ENCODE measurements at places on chromosomes 4 and X.

GRCh38 chr4:107018344-107018735, 17.8 kb downstream of the DKK2 start:
- DNase-seq = no peak

DNA sequence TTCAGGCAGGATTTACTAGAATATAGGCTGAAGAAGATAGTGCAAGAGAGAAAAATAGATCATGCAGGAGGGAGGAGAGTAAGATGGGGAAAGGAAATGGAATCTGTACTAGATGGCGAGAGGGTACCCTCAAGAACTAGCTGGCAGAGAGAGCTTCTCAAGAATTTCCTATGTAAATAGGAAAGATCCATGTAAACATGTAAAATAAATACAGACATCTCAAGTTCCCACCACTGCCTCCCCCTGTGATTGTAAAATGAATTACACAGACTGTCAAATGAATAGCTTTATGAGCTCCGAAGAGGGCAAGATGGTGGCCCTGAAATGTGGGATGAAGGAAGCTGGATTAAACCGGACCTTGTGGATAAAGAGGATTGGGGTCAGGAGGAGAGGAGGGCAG, 178.0 kb downstream of the PALLD start:
- DNase-seq = no peak

DNA sequence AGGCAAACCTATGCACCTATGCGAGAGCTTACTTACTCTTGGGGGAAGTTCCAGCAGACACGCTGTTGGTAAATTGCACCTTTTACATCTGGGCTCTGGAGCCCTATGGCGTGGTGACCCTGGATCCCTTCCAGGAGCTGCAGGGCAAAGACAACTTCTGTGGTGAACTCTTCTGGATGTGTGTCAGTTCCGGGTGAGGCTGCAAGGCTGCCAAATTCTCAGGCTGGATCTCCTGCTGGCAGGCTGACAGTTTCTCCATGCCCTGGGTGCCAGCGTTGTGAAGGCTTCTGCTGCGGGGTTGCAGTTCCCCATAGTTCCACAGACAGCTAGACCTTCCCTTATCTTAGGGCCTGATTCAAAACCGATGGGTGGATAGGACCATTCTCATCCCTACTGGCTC, 37.9 kb downstream of the RAP2C start:
- no peak for DNase-seq

DNA sequence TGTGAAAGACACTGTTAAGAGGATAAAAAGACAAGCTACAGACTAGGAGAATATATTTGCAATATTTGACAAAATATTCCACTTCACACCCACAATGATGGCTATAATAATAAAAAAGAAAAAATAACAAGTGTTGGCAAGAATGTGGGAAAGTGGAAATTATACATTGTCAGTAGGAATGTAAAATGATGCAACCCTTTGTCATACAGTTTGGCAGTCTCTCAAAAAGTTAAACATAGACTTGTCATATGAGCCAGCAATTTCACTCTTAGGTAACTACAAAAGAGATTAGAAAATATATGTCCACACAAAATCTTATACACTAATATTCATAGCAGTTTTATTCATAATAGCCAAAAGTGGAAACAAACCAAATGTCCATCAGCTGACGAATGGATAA, 5.2 kb upstream of the RADX start:
- no peak for DNase-seq

GRCh38 chrX:4547213-4547836, 833.9 kb upstream of the PRKX start:
- DNase-seq = peak; percentile 55

- no peak for DNase-seq
Measured at GRCh38 chrX:119647552-119648420, 41.6 kb upstream of the NKRF start.

DNA sequence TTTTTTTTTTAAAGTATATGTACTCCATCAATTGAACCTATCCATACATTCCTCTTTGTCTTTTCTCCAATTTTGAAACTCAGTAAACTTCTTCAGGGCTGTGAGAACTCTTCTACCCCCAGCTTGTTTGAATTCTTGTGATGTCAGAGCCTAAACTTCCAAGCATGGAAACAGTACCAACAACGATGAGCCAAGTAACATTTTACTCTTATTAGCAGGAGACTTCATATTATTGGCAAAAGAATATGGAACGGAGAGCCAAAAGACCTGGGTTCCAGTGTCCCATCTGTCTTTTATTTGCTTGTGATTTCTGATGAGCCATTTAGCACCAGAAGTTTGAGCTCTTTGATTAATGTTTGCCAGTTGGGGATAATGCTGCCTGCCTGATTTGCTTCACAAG, 5.3 kb downstream of the DIAPH2 start:
- DNase-seq = no peak

GRCh38 chr4:79170077-79170476, 155.8 kb downstream of the NAA11 start:
- DNase-seq = no peak

All from NCI-H1930 (cell line).